ENCODE measurements at places on chromosomes 1 and 21.
A peak's percentile ranks its signal among the peaks of the same experiment; 100 is the strongest.

- no peak for DNase-seq
These were observed 7.6 kb downstream of the ATP1A1 start for GRCh38 chr1:116380499-116381242.

GRCh38 chr1:173190101-173190936 lies 16.8 kb downstream of the TNFSF4 start:
- DNase-seq: peak; percentile 29

GRCh38 chr21:43598416-43599120 lies 60.7 kb downstream of the HSF2BP start:
- DNase-seq: no peak

GRCh38 chr21:27953340-27954045 lies 986.6 kb upstream of the ADAMTS5 start:
- no peak for DNase-seq

DNA sequence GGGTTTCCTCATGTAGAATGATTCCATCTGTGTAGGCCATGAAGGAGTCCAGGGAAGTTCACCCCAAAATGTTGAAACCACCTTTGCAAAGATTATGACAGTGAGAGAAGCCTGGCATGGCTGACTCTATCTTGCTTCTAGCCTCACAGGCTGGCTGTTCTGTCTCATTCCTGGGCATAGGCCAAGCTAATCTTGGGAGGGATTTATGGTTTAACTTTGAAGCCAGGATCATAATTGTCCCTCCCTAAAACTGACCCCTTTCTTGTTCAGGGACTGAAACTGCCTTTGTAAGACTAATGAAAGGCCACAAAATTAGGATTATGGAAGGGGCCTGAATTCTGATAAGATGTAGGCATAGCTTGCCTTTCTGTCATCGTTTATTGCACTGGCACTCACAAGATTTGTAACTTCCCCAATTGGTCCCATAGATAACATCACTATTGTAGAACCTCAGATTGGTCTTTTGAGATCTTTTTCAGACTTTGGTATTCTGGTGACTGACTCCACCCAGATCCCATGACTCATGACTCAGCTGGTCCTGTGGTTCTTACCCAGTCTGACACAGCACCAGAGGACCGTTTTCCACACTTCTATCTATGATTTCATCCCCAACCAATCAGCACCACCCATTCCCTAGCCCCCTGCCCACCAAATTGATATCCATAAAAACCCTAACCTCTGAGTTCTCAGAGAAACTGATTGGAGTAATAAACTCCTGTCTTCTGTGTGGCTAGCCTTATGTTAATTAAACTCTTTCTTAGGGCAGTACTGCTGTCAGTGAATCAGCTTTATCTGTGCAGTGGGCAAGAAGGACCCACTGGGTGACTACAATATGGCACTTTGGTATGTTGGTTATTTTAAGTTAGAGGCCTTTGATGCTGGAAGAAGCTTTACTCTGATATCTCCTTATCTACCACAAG lies 13.6 kb upstream of the LAMTOR5 start:
- no peak for DNase-seq

DNA sequence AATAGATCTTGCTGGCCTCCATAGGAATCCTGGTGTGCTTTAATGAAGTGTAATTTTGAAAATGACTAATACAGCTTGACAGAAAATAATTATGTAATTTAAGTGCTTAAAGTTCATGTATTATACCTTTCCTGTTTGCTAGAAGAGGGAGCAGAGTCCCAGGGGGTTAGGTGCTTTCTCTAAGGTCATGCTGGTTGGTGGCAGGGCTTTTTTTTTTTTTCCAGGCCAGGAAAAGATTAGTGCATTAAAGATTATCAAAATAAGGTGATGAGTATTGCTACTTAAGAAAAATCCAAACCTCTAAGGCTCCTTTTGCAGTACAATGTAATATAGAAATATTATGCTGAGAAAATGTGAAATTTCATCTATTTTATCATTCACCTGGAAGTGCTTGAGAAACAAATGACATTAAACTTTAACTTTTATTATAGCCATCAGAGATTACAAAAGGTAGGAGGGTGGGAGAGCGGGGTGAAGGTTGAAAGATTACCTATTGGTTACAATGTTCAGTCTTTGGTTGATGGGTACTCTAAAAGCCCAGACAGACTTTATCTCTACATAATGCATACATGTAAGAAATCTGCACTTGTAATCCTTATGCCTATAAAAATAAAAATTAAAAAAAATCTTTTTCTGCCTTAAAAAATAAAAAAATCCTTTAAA lies 110.8 kb downstream of the RABGAP1L start:
- no peak for DNase-seq

DNA sequence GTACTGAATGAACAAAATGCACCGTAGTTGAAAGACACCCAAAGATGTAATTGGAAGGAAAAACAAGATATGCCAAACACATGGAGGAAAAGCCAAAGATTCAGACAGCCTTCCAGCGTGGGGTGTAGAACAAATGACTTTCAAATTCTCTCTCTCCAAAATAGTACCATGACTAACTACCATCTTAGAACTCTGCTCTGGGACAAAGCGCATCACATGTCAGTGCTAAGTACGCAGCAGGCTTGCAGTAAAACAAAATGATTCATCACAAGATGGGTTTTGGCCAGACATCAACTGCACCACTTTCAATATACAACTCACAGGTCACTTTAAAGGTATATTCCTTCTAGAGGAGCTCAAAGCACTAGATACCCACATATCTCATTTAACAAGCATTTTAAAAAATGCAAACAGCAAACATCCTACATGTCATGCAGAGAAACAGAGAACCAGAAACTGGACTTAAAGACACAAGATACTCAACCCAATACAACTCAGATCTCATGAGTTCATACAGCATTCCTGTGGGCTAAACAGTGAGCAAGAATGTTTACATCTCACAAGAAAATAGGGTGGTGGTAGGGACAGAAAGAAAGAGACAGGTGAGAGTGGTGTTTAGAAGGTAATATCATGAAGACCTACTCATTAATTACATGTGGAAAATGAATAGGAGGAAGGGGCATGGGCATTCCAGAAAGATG lies 75.7 kb downstream of the BCAR3 start:
- no peak for DNase-seq

GRCh38 chr21:29419422-29419821 lies 120.7 kb downstream of the BACH1 start:
- DNase-seq: no peak

DNA sequence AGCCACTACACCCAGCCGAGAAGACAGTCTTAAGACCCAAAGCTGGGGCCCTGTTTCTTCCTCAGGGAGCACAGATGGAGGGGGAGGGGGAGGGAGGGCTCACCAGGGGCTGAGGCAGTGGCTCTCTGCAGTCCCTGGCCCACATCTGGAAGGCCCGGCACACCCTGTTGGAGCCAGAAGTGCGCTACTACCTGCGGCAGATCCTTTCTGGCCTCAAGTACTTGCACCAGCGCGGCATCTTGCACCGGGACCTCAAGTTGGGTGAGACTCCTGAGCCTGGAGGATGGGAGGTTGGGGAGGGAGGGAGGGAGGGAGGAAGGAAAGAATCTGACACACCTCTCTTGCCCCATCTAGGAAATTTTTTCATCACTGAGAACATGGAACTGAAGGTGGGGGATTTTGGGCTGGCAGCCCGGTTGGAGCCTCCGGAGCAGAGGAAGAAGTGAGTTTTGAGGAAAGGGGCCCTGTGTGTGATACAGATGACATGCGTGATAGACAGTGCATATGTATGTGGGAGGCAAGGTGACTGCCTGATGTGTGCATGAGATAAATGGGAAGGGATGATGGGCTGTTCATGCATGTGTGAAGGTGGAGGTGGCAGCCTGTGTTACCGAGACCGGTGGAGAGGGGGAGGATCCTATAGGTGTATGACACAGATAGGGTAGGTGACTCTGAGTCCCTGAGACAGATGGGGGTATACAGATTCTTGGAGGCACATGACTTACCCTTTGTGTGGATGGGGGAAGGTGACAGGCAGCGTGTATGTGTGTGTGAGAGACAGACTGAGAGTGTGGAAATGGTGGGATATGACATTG lies 1.5 kb downstream of the PLK3 start:
- DNase-seq: no peak

DNA sequence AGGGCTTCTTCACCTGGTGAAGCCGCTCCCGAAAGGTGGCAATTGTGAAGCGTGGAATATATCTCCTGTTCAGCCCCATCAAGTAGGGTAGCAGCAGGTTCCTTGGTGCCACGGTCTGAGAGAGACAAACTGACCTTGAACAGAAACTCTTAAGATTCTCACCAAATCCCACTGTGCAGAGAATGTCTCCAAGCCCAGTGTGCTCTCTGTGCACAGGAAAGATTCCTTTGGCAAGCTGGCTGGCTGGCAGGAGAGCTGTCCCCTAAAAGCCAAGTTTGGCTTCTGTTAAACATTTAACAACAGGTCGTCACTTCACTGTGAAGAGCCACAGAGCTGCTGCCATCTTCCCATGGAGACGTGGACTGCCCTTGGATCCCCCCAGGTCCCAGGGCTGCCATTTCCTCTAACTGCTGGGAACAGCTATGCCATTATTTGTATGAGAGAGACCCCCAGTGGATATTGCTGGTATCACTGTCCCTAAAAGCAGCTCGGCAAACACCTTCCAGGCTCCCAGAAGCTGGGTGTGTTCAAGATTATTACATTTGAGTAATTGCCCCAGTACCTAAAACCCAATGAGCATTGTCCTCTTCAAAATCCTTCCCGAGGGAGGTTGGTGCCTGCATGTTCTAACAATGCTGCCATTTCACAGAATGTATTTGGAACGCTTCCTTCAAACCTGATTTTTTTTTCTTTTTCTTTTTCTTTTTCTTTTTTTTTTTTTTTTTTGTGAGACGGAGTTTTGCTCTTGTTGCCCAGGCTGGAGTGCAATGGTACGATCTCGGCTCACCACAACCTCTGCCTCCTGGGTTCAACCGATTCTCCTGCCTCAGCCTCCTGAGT lies 71.8 kb downstream of the CD58 start:
- DNase-seq: no peak

GRCh38 chr1:147786536-147786935 lies 26.1 kb upstream of the GJA5 start:
- no peak for DNase-seq

DNA sequence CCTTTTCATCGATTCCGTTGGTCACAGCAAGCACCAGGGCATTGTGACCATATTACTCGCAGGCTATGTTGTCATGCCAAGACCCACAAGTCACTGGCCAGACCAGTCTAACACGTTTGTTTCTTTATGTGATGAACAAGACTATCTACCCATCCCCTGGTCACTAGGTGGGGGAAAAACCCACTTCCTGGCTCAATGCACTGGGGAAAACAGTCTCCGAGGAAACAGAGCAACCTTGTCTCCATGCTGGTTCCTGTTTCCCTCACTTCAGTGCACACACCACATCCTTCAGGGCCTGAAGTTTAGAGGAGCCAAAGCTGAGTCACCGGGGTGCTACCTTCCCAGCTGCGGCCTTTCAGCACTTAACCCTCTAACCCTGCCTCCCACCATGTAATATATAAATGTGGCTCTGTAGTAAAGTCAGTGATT lies 20.9 kb downstream of the ERICH3 start:
- peak; percentile 64 for DNase-seq

DNA sequence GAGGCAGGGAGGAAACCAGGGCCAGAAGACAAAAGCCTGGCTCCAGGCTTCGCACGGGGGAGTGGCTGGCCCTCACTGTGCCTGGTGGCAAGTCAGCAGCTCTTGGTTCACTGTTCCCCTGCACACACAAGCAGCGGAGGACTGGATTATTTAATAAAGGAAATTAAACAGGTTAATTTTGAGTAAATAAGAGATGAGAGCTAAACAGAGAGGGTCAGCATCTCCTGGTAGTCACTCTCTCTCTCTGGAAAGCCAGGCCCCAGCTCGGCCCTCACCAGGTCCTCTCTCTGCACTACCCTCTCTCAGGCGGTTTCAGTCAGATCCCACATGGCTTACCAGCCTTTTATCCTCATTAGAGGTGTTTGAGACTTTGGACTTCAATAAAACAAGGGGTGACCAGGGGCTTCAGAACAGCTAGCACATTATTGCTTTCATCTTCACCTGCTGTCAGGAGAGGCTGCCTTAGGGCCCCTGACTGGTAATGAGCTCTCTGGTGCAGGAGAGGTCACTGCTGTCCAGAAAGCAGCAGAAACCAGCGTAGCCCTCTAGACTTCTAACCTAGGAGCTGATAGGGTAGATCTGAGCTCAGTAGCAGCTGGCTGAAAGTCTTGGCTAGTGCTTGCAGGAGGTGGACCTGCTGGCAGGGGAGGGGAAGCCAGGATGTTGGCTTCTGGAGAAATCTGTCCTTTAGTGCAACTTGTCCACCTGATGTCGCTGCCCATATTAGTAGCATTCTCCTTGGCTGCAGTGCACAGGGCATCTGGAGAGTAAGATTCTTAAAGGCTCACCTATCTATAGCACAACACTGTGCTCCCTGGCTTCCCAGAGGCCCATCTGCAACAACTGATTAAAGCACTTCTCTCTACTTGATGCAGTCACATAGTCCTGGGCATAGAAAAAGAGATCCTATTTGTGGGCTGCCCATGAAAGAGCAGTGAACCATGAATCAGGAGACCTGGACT lies 45.9 kb downstream of the SYT6 start:
- no peak for DNase-seq

- DNase-seq: no peak
These were observed 575.7 kb upstream of the ZP4 start for GRCh38 chr1:238466459-238466858.

DNA sequence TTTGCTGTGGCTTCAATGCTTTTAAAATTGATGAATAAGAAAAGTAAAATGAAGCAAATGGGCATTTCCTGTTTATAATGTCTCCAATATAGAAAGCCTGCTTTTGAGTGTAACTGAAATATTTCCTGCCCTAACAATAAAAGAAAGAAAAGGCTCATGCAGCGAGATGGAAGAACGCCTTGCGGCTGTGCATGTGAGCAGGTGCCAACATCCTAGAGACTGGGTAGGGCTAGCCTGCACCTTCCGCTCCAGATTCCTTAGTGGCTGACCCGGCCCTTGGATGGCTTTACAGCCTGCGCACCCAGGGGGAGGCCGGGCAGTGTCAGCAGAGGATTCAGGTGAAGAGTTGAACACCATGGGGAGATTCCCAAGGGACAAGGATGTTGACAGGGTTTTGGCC lies 21.8 kb downstream of the CNIH3 start:
- no peak for DNase-seq

GRCh38 chr1:155678027-155678426 lies 10.5 kb downstream of the YY1AP1 start:
- no peak for DNase-seq

- no peak for DNase-seq
These were observed 117.4 kb downstream of the CRYAA start for GRCh38 chr21:43286196-43286595.

DNA sequence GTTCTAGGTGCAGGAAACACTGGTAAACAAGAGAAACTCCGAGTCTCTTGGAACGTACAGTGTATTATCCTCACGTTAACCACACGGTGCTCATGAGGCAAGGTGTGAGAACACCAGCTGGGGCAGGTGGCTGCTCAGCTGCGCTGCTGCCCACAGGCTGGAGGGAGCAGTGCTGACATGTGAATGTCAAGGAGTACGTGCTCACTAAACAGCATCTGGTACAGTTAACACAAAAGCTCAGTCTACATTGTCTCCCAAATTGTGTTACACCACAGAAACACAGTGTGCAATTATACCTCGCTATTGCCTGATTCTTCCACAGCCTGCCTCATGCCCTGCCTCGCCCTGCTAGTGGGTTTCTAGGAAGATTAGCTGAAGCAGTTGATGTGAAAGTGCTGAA lies 138.4 kb downstream of the GLIS1 start:
- no peak for DNase-seq

GRCh38 chr1:159428536-159428935 lies 3.5 kb upstream of the OR10J4 start:
- DNase-seq: no peak
